ENCODE measurements at places on chromosomes 3 and 15.

DNA sequence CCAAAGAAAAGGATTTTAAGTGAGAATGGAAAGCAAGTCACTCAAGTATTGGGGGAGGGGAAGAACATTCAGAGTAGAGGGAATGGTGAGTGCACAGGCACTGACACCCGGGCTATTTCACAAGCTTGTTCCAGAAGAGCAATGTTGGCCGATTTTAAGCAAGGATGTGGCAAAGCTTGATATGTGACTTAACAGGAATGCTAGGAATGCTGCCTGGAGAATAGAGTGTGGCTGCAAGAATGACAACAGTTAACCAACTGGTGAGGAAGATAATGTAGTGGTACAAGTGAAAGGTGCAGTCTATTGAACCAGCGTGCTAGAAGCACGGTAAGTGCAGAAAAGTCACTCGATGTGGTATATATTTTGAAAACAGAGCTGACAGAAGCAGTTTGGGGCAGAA, 6.2 kb upstream of the CCDC80 start:
- DNase-seq, result peak; percentile 85

GRCh38 chr3:191236646-191237045, 37.6 kb downstream of the OSTN start:
- peak; percentile 84 for DNase-seq

DNA sequence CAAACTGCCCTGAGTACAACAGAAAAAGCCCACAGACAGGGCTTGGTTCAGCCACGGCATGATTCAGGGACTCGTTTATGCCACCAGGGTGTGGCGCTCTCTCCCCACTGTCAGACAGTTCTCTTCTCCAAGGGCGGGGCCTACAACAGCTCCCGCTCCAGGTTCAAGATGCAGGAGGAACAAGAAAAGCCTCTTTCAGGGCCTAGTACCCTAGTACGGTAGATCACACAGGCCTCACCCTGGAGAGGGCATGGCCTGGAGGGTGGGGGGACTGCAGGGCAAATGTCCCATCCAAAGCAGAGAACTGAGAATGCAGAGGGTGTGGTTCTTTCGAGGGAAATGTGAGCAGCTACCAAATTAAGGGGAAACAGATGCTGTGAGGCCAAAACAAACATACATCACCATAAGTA, 12.0 kb downstream of the MESD start:
- no peak for DNase-seq

DNA sequence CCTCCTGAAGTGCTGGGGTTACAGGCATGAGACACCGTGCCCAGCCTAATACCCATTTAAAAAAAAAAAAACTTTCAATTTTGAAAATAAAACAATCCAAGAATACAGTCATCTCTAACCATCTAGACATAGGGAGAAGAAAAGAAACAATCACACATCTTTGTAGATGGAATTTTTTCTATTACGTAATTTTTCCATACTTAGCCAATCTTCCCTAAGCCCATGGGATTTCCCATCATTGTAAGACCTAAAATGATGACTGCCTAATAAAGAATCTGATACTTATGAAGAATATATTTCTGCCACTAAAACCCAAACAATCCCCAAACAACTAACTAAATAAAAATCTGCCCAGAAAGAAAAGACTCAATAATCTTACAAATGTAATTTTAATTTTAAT, 88.7 kb downstream of the CBLB start:
- DNase-seq, result peak; percentile 58

DNA sequence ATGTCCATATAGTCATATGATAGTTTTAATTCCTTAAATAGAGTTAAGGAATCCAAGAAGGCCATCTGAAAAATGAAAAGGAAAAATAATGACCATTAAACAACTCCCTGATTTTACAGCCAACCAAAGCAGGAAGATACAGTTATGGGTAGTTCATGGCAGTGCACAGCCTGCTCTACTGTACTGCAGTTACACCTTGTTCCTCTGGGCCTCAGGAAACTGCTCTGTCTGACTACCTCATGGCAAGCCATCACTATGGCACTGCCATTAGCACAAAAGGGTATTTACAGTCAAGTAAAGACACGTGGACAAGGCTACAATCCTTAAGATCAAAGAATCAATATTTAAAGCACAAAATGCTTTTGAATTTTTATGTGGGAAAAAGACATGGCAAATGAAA, 19.5 kb downstream of the SECISBP2L start:
- DNase-seq, result no peak

DNA sequence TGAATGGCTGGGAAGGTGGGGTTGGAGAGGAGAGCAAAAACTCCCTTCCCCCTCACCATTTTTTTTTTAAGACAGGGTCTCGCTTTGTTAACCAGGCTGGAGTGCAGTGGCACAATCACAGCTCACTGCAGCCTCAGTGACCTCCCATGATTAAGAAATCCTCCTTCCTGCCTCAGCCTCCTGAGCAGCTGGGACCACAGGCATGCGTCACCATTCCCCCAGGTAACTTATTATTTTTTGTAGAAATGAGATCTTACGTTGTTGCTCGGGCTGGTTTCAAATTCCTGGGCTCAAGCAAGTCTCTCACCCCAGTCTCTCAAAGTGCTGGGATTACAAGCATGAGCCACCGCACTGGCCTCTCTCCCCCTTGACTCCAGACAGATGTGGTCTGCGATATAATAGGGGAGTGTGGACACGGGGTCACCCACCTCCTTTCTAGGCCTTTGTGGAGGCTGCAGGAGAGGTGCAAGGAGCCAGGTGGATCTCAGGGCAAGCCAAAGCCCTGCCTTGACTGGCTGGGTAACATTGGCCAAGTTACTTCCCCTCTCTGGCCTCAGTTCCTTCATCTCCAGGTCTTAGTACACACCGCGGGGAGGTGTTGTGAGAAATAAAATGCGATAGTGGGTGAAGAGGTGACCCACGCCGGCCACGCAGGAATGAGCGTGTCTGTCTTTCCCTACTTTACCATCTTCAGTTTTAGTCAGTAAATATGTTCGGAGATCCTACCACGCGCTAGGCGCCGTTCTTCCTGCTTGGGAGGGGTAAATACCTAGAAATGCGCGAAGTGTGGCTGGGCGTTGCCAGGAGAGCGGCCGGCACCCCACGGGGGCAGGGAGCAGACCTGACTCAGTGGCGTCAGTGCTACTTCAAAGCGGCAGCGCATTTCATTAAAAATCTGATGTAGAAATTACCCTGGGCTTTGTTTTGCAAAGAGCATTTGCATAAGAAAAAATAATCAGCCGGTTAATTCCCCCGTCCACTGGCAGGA, 20.2 kb upstream of the CORO2B start:
- DNase-seq, result no peak

DNA sequence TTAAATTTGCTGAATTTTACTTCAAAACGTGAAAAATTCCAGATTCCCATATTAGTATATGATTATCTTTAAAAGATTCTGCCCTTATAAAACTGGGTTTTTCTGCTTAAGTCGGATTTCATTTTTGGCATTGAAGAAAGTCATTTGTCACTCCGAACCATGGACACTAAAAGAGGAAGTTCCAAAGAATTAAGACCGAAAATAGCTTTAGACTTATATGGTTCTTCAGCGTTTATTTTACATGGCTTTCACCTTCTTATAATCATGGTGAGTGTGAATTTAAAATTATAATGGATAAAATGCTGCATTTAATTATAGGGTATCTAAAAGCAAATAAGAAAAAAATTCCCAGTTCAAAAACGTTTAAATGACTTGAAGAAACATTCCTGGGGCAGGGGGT, 1.0 kb downstream of the C3orf38 start:
- DNase-seq, result no peak

DNA sequence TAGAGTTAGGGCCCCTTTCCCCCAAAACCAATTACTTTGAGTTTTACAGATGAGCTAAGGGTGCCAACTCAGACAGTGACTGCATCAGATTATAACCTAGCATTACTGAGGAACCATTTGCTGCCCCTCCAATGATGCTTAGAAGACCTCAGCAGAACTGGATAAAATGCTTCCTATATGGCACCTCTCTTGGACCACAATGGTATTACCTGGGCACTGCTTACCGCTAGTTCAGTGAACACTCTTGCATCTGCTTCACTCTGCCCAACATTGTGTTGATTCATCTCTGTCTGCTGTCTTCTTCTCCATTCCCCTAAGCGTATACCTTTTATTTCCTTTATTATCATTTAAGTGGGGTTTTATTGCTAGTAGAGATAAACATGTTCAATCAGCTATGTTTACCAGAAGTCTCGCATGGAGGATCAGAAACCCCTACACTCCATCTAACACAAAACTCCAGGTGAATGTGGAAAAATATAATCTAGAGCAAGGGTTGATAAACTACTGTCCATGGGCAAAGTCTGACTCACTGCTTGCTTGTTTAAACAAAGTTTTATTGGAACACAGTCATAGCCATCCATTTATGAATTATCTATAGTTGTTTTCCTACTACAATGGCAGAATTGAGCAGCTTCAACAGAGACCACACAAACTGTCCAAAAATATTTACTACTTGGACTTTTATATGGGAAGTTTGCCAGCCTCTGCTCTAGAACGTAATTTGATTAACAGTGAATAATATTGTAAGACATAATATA, 100.2 kb upstream of the PTX3 start:
- DNase-seq, result peak; percentile 37

- peak; percentile 92 for DNase-seq
These were observed 227.7 kb downstream of the ADAMTS17 start for GRCh38 chr15:100114100-100114499.

DNA sequence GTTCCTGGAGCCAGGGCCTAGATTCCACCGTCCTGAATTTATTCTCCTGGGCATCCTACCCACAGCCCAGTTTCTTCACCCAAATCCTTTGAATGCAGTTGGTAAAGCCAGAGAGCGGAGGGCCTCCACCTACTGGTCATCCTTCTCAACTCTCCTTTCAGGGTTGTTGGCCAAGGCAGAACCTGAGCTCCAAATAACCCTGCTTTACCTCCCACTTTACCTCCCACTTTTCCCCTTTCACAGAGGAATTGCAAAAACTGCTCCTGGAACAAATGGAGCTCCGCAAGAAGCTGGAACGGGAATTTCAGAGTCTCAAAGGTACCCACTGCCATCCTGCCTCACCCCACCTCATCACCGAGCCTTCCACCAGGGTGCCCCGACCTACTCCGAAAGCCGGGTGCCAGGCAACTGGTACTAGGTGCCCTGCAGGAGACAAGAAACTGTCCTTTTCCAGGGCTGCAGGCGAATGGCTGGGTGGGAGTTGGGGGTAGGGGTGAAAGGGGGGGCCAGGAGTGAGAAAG, 6.8 kb downstream of the SKOR1 start:
- peak; percentile 29 for DNase-seq

DNA sequence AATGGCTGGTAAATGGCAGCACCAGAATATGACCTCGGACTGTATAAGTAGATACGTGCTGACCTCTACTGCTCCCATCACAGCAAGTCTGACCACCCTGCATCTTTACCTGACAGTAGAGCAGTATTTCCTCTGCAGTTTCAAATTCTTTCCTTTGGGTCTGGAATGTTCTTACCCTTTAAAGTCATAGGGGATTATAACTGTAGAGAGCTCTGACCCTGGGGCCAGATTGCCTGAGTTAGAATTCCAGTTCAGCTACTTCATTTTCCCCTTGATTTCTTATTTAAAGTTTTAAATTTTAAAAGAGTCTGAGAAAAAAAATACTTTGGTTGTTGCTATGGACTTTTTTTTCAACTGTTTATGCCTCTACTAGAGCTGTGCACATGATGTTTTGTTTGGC, 237.7 kb downstream of the NR1D2 start:
- DNase-seq, result no peak

DNA sequence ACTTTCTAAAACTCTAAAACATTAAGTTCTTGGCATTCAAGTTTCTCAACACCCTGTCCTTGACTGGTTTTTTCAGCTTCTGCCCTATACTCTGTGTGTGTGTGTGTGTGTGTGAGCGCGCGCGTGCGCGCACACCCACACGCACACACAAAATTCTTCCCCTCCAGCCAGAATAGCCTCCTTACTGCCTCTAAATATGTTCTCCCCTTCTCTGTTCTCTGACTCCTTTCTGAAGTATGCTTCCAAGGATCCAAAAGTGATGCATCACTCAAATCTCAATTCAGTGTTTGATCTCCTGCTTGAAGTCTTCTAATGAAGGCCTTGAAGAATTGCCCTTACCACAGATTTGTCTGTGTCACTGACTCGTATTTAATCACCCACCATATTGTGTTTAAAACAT, 129.8 kb downstream of the SLC25A26 start:
- DNase-seq, result peak; percentile 61

GRCh38 chr3:174051191-174051590, 653.6 kb downstream of the NLGN1 start:
- no peak for DNase-seq

- no peak for DNase-seq
These were observed 138.2 kb downstream of the UBE2E2 start for GRCh38 chr3:23341147-23341838.

- DNase-seq, result no peak
These were observed 1.8 kb downstream of the DALRD3 start for GRCh38 chr3:49016414-49017228.

- DNase-seq, result no peak
These were observed 105.5 kb upstream of the PROK2 start for GRCh38 chr3:71890356-71890931.

DNA sequence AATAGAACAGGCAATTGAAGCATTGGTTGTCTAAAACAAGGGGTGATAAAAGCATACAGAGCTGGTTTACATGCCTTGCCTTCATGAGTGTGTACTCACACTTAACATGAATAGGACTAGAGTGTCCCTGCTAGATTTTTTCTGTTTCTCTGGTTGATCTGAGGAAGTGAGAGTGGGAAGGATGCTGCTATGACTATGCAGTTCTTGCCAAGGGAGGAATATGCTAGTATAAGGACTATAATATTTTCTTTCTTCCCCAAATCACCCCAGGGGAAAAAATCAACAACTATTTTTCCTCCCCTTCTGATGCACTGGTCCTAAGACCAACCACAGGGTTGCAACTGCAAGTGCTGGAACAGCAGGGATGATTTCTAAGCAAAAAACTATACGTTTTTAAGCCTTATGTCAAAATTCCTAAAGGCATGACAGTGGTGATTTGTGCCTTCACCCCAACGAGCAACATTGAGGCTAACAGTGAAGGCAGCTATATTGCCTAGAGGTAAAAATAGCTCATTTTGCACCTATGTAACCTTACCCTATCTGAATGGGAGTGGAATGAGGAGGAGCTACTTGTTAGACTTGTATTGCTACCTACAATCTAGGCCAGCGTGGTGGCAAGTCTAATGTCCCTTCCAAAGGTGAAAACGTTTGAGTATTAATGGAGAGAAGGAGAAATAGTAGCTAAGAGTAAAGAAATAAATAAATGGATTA, 33.5 kb upstream of the USP8 start:
- no peak for DNase-seq

GRCh38 chr15:55250392-55250791, 39.2 kb downstream of the RAB27A start:
- peak; percentile 76 for DNase-seq
